ENCODE measurements at places on chromosomes 3 and 15.

DNA sequence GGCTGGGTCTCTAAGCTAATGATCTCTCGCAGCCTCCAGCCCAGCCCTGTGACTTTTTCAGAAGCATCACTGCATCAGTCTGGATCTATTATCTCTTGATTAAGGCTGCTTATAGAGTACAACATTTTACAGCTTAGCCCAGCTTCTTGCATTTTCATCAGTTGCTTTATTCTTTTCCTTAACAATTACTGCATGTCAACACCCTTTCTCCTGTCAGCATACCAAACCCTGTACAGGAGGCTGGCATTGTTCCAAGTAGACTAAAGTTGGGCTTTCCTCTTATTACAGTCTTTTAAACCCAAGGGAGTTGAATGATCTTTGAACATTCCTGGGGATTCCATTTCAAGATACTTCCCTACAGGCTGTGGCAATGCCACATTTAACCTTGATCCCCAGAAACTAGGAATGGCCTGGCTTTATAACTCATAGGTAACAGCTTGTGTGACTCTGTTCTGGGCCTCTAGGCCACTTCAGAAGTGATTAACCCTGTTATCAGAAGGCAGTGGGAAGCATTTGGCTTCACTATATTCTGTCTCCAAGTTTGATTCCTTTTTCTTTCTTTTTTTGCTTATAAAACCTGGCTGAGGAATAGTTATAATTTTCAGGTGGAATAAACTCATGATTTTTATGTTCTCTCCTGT lies 182.9 kb downstream of the KCNMB2 start:
- DNase-seq = no peak

GRCh38 chr3:8658306-8659212 lies 14.0 kb upstream of the SSUH2 start:
- DNase-seq = no peak

DNA sequence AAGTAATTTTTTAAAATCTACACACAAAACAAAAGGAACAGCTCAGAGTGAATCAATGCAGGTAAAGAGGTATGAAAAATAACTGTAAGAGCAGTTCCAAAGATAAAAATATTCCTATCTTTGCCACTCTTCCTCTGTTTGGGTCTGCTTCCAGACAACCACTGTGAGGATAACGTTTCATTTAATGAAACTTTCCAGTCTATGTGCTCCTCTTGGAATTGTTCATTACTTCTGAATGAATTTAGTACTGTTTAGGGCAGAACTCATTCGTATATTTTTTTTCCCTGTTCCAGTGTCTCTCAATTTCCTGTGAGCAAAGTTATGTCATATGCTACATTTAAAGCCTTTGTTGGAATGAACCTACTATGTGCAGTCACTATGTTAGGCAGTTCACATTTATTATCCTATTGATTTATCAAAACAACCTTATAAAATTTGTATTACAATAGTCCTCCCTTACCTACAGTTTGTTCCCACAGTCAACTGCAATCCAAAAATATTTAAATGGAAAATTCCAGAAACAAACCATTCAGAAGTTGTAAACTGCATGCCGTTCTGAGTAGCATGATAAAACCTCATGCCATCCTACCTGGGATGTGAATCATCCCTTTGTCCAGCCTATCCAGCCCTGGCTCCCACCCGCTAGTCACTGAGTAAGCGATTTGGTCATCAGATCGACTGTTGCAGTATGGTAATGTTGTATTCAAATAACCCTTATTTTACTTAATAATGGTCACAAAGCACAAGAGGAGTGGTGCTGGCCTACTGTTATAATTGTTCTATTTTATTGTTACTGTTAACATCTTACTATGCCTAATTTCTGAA lies 98.1 kb downstream of the TMCC1 start:
- no peak for DNase-seq

GRCh38 chr15:60894347-60894746 lies 334.8 kb downstream of the RORA start:
- DNase-seq = no peak

- DNase-seq = no peak
Measured at GRCh38 chr3:23611737-23612295, 193.9 kb upstream of the UBE2E1 start.

GRCh38 chr3:40278791-40279190 lies 30.7 kb upstream of the EIF1B start:
- no peak for DNase-seq

GRCh38 chr3:99366663-99367429 lies 271.5 kb upstream of the COL8A1 start:
- no peak for DNase-seq

DNA sequence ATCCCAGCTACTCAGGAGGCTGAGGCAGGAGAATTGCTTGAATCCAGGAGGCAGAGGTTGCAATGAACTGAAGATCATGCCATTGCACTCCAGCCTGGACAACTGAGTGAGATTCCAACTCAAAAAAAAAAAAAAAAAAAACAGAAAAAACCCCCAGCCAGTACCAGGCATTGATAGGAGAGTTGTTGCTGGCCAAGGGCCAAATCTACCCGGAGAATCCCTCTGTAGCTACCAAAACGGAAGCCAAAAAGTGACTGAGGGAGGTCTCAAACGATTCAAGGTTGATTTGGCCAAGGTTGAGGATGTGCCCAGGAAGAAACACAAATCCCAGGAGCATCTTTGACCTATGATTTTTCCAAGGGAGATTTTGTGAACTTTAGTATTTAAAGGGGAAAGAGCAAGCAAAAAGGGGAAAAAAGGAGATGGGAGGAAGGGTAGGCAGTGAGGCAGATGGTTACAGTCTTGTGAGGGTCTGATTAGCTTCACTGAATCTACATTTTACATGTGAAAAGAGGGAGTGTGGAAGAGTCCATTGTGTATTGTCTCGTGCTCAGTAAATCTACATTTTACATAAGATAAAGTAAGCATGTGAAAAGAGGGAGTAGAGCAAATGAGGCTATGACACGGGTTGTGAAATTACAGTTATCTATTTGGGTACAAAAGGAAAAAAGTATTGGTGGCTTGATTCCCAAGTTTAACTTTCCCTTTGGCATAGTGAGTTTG lies 32.8 kb downstream of the SETMAR start:
- DNase-seq = no peak

GRCh38 chr3:133055339-133055738 lies 17.1 kb downstream of the TMEM108 start:
- no peak for DNase-seq

DNA sequence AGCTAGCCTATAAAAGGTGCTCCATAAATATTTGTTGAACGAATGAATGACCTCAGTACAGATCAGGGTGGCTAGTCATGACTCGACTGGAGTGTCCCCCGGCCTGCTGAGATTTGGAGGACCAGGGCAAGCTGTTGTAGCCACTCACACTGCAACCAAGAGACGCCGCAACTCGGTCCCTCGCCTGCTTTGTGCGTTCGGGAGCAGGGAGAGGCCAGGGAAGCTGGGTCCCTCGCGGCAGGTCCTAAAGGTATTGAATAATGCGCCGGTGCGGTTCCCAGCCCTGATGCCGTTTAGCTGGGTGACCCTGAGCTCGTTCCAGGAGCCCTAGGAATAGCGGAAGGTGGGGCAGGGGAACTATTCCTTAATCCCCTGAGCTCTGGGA lies 1.8 kb downstream of the IGDCC4 start:
- DNase-seq = no peak

DNA sequence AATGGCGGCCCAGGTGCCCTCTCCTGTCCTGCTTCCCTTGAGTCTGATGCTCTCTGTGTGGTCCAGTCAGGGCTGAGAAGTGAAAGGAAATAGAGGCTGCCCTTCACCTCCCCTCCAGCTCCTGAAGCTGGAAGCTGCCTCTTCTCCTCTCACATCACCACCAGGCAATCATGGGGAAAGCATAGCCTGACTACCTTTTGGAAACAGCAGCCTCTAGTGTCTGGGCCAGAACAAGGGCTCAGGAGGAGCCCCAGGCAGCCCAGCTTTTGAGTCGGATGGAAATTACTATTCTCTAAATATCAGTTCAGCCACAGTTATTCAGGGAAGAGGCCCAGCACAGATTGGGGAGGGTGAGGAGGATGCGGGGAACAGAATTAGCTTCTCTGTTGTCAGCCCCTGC lies 43.3 kb upstream of the CCDC174 start:
- DNase-seq = no peak

DNA sequence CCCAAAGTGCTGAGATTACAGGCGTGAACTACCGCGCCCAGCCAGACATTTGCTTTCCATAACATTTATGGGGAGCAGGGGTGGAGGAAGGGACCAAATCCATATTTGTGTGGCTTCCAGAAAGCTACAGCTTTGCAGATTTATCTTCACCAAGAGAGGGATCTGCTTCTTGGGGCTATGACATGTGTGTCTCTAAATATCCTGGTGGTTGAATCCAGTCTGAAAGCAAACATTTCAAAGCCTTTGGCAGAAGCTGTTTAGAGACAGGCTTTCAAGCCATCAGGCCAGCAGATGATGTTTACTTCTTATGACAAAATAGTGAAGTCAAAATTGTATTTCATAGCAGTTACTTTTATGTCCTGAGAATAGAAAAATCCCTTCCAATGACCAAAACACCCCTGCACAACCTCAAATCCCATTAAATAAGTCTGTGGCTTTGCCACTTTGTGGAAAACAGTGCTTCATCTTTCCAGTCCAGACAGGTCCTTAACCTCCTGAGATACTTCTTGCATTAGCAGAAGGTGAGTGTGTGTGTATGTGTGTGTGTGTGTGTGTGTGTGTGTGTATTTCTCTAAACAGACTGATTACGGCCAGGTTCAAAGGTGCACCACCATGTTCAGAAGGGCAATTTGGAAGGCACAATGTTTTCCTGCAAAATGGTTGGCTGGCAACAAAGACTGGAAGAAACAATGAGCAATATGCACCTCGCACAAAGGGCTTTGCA lies 191.4 kb upstream of the LRIG1 start:
- DNase-seq = no peak

- DNase-seq = no peak
Measured at GRCh38 chr3:197427021-197427420, 128.6 kb upstream of the DLG1 start.

GRCh38 chr15:48433226-48433886 lies 102.1 kb downstream of the DUT start:
- no peak for DNase-seq

DNA sequence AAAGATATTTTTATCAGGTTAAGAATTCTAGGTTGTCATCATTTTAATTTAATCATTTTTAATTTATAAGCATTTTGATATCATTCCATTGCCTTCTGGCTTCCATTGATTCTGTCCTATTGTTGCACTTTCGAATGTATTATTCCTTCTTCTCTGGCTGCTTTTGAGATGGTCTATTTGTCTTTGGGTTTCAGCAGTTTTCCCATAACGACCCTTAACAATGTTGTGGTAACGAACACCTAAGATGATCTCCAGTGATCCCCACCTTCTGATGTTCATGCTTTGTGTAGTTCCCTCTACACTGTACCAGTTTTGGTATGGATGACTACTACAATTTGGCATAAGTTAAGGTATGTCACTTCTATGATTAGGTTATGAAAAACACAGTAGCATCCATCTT lies 59.9 kb downstream of the MINAR1 start:
- no peak for DNase-seq

- no peak for DNase-seq
Measured at GRCh38 chr15:39495871-39496840, 84.7 kb upstream of the THBS1 start.

GRCh38 chr3:190305406-190305805 lies 16.8 kb downstream of the CLDN1 start:
- no peak for DNase-seq

- no peak for DNase-seq
Measured at GRCh38 chr3:127536830-127537812, 53.4 kb downstream of the TPRA1 start.

DNA sequence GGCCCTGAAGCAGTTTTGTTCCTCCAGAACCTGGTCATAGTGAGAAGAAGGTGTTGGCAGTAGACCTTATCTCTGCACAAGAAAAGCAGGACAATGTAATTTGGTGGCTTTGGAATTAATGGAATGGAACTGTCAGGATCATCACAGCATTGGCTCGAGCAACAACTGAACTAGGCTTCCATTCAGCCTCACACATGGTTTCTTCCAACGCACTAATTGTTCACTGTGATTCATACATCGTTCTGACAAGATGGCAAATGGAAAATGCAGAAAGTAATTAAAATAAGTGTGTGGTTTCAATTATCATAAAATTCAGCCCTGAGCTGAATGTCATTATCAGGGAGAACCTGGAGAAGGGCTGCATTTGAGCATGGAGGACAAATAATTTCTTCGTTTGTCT lies 80.6 kb downstream of the MFSD1 start:
- no peak for DNase-seq

DNA sequence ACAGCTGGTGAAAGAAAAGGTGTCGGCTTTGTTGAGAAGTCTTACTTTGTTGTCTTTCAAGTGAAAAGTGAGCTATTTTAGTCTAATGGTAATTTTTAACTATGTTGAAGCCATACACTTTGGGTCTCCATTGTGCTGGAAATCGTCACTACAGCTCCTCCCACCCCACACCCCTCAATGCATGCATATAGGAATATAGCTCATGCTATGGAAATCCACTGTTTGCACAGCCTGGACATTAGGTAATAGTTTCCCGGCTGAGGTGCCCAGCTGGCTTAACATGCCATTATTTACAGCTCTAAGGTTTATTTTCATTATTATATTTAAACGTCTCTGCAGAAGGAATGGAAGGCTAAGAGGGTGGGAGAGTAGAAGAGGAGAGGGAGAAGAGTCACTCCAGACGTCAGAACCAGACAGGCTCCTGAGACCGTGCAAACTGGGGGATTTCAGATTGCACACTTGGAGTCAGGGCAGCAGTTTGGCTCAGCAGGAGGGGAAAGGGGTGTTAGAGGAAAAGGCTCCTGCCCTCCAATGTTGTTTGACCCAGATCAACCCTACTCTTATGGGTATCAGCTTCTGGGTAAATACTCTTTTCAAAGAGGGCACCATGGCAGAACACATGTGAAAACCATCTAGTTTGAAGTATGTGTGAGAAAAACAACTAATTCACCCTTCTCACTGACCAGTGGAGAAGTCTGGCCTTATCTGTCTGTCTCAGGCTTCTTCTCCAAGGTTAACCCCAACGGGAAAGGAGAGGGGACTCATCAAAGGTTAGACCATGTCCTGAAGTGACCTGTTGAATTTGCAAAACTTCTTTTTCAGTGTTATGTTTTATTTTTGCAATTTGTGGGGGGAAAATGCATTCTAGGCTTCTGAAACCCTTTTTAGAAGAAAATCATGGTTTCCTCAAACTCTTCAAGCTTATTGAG lies 218.7 kb upstream of the CTDSPL start:
- DNase-seq = no peak

All from T-helper 9 cell (primary cell).